ENCODE measurements at places on chromosomes 5 and 9.
A peak's percentile ranks its signal among the peaks of the same experiment; 100 is the strongest.

DNA sequence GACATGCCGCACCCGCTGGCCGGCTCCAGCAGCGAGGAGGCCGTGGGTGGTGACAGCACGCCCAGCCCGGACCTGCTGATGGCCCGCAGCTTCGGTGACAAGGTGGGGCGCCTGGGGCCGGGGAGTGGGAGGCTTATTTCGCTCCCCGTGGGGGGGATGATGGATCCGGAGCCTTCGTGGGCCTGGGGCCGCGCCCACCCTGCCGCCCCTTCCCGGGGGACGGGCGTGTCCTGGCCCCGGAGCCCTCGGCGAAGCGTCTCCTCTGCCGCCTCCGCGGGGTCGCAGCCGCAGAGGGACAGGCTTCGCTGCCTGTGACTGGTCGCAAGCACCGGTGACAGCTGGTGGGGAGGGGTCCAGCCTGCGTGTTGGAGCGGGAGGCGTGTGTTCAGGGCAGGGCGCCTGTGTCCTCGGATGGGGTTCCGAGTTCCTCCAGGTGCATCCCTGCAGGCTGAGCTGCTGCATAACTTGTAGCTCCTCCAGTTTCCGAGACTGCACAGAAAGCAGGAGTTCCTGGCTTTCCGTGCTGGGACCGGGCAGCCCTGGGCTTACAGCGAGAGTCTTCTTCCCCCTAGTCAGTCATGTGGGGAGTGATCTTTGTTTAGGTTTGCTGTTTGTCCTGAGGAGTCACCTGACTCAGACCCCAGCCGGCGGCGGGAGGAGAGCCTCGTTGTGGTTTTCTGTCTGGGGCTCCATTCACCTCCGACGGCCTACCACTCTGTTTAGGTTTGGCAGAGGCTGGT lies 666 bp downstream of the SNX30 start:
- peak; percentile 41 for DNase-seq

- no peak for DNase-seq
Observed at GRCh38 chr9:114283551-114284111, 39.3 kb upstream of the ORM1 start.

GRCh38 chr9:133536536-133536935 lies 2.0 kb downstream of the ADAMTSL2 start:
- DNase-seq = no peak

DNA sequence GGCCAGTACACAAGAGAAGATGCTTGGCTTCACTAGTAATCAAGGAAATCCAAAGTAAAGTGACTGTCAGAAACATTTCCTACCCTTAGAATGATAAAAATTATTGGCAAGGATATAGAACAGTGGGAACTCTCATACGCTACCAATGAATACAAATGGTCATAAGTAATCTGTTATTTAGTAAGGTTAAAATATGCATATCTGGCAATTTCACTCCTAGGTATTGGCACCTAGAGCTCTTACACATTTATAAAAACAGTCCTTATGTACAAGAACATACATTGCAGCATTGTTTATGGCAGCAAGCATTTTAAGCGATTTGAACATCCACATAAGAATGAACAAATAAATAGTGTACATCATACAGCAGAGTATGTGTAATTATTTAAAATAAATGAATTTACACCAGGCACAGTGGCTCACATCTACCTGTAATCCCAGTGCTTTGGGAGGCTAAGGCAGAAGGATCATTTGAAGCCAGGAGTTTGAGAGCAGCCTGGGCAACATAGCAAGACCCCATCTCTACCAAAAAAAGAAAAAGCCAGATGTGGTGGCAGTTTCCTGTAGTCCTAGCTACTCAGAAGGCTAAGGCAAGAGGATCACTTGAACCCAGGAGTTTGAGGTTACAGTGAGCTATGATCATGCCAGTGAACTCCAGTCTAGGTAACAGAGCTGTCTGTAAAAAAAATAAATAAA lies 93.3 kb downstream of the NIPBL start:
- DNase-seq = no peak

DNA sequence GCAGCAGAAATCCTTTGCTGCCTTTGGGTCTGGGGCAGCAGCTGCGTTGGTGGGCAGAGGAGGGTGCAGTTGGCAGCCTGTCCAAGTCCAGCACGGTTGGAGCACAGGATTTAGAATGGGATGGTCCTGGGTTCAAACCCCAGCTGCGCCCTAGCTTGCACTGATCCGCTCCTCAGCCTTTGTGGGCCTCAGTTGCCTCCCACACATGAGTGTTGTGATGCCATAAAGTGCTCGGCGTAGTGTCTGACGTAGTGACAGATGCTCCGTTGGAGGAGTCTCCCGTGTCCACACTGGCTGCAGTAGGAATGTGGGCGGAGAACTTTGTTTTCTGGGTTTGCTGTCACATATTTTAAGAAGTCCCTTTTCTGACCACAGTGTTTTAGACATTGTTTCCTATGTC lies 36.0 kb downstream of the SLC46A2 start:
- no peak for DNase-seq

- DNase-seq = no peak
Observed at GRCh38 chr9:19119801-19120440, 7.4 kb downstream of the PLIN2 start.

GRCh38 chr9:128887914-128888350 lies 6.0 kb downstream of the LRRC8A start:
- no peak for DNase-seq

GRCh38 chr9:118896324-118897000 lies 472.8 kb downstream of the BRINP1 start:
- DNase-seq = no peak

- DNase-seq = no peak
Observed at GRCh38 chr5:2430606-2431005, 320.9 kb downstream of the IRX2 start.

Measured in breast epithelium (tissue), 4 donors.